A549 treated with AZD2906 at 1 μM for 4 hours (cell line): ENCODE measurements at places on chromosomes 12 and 14. TPM values are rescaled to one million over a fixed set of nuclear protein-coding genes. Genes with fewer than 3 reads are reported as not detected.

The GALNT8 gene
- total RNA-seq = not detected in 5 replicates

The DNAJC22 gene
- 20.3 to 22.4 TPM (median 21.4 TPM) in 5 replicates for total RNA-seq

The PARP2 gene
- 17.3 to 21.2 TPM (median 18.9 TPM) in 5 replicates for total RNA-seq

The DACT1 gene
- total RNA-seq = 0.34 to 0.74 TPM (median 0.64 TPM) in 5 replicates

The KRT3 gene
- 0.03 to 0.06 TPM in 2 of 5 replicates, not detected in the others for total RNA-seq

The RAPGEF3 gene
- 0.52 to 0.63 TPM (median 0.55 TPM) in 5 replicates for total RNA-seq

The KRT7 gene
- total RNA-seq = 5,269 to 6,220 TPM (median 5,903 TPM) in 5 replicates

The OTX2 gene
- total RNA-seq = not detected in 5 replicates
